Stimulated activated CD4-positive, alpha-beta T cell treated with anti-CD3 and anti-CD28 coated beads, Interleukin-1b, Interleukin-23, amount 100 ng/mL, for 4 hours (primary cell): ENCODE measurements at places on chromosomes 7 and 10.

GRCh38 chr10:123146894-123147634 lies 872 bp upstream of the HMX2 start:
- DNase-seq: no peak

DNA sequence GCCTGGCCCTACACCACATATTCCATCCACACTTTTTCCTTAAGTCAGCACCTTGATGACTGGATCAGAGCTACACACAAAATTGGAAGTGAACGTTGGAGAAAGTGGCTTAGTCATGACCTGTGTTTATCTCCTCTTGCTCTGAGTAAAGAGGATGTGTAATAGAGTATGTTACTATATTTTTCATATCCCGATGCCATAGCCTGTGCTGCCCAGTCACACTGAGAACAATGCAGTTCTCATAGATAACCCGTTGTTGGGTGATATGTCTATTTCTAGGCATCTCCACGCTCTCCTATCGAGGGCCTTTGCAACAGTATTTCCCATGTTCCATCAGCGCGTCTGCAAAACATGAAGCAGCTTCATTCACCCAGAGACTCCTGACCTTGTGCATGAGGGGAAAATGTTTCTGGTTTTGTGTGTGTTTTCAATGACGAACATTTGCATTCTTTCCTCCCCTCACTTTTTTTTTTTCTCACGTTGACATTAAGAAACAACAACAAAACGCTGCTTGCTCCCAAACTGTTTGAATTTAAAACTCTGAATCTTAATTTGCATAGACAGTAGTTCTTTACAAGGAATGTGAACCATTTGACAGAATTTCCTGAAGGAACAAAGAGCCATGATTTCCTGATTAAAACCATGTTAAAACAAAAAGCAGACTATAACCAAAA lies 43.4 kb downstream of the GRK5 start:
- DNase-seq: no peak

DNA sequence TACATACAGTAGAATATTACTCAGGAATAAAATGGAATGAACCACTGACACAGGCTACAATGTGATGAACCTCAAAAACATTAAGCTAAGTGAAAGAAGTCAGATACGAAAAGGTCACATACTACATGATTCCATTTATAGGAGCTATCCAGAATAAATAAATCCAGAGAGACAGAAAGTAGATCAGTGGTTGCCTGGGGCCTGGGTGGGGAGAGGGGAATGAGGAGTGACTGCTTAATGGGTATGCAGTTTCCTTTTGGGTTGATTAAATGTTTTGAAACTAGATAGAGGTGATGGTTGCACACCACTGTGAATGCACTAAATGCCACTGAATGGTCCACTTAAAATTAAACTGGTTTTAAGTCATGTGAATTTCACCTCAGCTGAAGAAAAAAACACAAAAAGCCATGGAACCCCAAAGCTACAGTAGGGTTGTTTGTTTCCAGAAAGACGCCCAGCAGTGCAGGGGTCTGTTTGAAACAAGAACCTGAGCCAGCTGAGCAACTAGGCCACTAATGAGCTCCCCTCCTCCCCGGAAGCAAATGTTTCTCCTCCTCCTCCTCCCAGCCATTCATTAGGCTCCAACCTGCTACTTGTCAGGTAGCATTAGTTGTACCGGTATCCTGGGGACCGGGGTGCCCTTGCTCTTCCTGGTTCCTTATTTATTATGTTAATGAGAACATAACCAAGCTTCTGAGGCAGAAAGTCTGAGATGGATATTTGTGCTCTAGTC lies 168.4 kb downstream of the EVX1 start:
- DNase-seq: no peak

DNA sequence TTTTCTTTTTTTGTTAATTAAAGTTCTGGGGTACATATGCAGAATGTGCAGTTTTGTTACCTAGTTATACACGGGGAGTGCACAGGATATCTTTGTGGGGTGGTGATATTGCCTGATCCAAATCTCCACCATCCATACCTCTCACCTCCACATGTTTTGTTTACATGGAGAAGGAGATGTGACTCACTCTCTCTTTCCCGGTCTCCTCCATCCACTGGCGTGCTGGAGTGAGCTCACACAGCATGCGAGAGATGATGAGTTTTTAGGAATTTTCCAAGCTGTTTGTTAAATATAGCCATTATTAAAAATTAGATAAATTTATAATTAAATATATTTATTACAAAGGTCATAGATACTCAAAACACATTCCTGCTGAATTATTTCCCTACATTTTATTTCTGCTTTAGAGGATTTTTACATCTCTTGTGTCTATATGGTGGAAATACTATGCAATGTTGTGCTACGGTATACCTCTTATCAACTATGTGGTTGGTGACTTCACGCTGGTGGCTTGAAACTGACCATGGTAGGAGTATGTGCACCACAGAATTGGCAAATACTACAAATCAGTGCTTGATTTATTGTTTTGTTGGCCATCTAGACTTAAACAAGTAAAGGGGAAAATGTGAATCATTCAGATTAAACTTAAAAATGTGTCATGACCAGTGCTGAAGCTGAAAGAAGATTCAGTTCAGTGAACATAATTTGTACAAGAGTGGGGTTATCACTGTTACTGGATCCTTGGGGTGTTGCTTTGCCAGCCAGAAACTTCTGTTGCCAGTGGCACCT lies 107.9 kb upstream of the FAM180A start:
- DNase-seq: no peak

GRCh38 chr7:129865093-129865924 lies 87.5 kb downstream of the UBE2H start:
- DNase-seq: no peak

GRCh38 chr7:136049117-136049516 lies 72.0 kb upstream of the MTPN start:
- no peak for DNase-seq

GRCh38 chr7:81003326-81003725 lies 84.5 kb upstream of the SEMA3C start:
- no peak for DNase-seq

- DNase-seq: no peak
Observed at GRCh38 chr10:132808383-132809231, 22.7 kb upstream of the NKX6-2 start.

- no peak for DNase-seq
Observed at GRCh38 chr10:77666821-77667220, 29.2 kb upstream of the KCNMA1 start.

- DNase-seq: no peak
Observed at GRCh38 chr7:35717013-35717412, 22.1 kb upstream of the HERPUD2 start.

- no peak for DNase-seq
Observed at GRCh38 chr10:12235796-12236195, 39.8 kb downstream of the CDC123 start.

GRCh38 chr7:128924707-128925588 lies 12.8 kb upstream of the IRF5 start:
- no peak for DNase-seq

GRCh38 chr10:36345807-36346206 lies 703.7 kb upstream of the FZD8 start:
- no peak for DNase-seq

- no peak for DNase-seq
Observed at GRCh38 chr7:31027161-31027965, 24.7 kb upstream of the ADCYAP1R1 start.

- DNase-seq: no peak
Observed at GRCh38 chr7:5375925-5376324, 47.7 kb downstream of the TNRC18 start.

- DNase-seq: no peak
Observed at GRCh38 chr10:89352802-89353201, 25.0 kb downstream of the IFIT3 start.

DNA sequence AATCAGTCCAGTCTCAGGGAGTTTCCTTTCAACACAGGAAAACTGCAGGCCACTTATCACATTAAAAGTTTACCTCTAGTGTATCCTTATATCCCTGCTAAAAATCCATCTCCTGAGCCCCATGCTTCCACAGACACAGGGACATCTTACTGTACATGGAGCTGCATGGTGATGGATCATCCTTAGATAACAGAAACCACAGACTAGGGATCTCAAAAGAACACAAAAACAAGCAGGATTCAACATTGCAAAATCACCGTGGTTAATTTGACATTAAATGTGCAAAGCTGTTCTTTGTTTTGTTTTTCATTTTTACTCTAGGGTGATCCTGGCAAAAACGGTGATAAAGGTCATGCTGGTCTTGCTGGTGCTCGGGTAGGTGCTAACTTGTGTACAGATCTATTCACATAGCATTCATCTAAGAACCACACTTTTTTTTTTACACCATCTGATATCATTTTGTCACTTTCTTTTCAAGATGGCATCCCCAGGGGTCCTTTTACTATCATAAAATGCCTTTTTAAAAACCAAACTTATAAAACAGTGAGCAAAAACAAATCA lies 18.1 kb downstream of the COL1A2 start:
- no peak for DNase-seq

DNA sequence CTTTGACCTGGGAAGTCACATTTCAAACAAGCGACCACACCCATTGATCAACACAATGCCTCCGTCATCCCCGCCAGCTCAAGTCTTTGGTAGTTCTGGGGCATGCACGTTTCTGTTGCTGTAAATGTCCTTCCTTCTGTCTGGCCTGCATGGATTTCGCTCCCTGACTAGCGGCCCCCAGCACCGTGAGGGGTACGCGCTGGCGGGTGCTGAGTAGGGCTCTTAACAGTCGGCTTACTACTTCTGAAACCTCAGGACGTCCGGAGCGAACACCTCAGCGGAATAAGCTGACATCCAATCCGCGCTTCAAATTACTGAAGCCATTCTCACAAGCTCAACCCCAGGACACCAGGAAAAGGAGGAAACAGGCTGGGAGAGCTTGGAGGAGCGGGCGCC lies 505 bp downstream of the NUDCD3 start:
- peak; percentile 31 for DNase-seq

DNA sequence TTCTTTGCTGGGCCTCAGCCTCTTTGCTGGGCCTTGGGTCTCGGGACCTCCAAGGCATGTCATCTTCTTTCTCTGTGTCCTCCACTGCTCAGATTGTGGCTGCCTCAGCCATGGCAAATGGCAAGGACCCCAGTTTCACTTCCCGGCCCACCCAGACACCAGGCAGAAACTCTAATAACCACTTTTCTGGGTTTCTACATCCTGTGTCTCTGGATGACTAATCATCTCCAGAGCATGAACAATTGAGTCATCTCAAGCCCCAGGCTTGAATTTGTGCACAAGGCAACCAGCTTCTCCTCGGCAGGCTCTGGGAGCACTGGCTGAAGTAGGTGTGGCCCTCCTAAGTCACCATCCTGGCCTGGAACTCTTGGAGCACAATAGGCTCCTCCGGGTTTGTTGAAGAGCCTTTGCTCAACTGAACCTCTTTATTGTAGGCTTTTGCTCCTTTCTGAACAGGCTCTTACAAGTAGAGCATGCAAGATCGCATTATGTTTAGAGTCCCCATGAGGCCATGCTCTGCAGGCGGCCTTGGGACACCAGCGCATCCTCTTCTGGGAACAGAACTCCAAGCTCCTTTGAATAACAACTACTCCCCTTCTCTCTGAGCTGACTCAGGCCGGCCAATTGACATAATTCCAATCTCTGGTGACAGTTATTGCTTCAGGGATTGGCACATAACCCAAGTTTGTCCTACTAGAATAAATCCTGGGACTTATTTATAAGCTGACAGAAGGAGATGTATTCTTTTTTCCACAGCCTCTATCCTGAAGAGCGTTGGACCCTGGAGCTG lies 218.1 kb downstream of the WDR11 start:
- DNase-seq: no peak

DNA sequence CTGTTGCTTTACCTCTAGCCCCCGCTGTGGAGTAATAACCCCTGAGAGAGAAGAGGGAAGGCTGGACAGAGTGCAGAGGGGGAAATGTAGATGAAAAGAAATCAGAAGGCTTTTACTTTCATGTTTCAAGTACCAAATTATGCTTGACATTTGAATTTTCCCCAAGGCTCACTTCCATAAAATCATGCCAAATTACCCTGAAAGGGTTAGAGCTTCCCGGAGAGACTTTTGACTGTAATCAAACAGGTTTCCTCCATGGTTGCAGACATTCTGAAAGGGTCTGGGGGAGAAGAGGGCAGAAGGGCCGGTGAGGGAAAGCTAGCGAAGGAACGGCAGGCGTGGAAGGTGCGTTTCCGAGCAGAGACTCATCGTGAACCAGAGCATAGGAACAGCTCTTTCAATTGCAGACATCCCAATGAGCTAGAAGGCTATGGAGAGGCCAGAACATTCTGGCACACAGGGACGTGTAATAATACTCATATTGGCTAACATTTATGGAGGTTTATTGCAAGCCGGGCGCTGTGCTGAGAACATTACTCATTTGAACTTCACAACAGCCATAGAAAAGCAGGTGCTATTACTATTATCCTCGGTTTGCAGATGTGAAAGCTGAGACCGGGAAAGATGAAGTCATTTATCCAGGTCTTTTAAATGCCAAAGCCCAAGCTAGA lies 620.8 kb upstream of the AUTS2 start:
- DNase-seq: no peak

DNA sequence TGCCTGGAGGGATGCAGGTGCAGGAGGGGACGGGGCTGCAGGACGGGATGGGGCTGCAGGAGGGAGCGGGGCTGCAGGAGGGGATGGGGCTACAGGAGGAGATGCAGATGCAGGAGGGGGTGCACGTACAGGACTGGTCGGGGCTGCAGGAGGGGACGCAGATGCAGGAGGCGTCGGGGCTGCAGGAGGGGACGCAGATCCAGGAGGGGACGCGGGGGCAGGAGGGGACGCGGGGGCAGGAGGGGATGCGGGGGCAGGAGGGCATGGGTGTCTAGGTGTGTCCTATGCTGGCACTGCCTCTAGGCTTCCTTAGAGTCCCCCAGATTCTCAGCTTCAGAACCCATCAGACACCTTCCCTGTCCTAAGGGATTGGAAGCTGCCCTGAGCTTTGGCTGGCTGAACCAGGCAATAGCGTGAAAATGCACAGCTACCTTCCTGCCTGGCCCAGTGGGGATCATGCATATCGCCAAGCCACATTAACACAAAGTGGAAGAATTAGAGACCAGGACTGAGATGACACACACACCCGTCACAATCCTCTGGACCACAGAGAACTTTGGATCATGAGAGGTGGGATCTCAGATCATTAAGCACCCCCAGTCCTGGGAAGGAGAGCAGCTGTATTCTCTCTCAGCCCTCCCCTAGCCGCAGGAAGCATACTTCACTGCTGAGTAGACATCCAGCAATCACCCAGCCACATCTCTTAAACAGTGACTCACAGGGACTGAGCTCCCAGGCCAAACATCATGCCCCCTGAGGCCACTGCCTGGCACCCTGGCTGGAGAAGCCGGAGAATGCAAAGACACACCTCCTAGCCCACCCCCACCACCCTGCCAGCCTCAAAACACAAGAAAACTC lies 67.3 kb downstream of the VWA2 start:
- DNase-seq: no peak

DNA sequence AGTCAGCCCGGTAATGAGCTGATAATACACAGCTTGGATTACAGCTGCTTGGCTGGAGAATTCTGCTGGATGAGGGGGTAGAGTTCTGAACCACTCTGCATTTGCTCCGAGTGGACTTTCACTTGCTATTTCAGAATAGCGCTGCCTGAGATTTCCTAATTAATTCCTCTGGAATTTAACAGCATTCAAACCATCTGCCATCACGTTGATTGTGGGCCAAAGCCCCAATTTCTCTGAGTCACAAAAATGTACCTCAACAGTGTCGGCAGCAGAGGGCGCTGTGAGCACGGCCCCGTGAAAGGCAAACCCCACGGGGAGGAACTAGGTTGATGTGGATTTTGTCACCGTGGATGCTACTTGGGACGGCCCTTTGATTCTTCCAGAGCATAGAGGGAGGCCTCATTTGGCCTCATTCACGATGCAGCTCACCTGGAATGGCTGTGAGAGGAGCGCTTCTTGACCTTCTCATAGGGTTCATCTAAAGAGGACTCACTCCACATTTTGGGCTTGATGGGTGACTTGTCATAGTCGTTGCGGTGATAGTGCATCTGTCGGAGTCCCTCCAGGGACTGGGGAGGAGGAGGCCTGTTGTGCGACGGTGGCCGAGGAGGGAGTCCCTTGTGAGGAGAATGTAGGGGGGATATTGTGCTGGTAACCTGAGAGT lies 73.3 kb downstream of the PRPF18 start:
- peak; percentile 58 for DNase-seq
